Brain pericyte (primary cell): ENCODE measurements at places on chromosomes 2 and 18.

- DNase-seq, result no peak
Observed at GRCh38 chr2:200226451-200227426, 79.8 kb upstream of the SPATS2L start.

- DNase-seq, result no peak
Observed at GRCh38 chr2:219737270-219737691, 109.9 kb downstream of the SLC4A3 start.

DNA sequence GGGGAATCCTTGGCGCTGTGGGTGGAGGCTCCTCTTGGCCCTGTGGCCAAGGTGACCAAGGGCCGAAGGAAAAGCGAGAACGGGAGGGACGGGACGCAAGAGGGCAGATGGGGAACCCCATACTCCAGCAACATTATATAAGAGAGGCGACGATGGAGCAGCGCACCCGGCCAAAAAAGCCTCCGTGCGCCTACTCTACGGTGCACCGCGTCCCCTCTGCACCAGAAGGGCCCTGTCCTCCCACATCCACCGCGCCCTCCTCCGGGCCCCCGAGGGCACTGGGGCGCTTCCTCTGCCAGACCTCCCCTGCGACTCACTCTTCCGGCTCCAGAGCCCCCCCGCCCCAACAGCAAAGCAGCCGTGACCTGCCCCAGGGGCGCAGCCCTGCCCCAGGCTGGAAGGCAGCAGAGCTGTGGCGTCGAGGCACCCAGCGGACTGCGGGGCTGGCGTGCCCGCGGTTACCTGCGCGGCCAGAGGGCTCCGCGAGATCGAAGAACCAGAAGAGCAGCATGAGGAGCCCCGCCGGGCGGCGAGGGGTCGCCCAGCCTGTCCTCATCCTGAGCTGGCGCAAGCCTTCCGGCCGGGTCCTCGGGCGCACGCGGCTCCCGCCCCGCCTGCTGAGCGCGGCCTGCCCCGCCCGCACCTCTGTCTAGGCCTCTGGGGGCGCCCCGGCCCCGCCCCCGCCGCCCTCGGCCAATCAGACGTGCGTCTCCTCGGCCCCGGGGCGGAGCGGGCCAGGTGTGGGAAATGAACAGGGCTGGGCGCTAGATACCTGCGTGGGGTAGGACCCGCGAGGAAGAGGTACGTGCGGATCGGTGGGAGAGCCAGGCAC, 106.3 kb upstream of the CD302 start:
- no peak for DNase-seq

- DNase-seq, result no peak
Observed at GRCh38 chr2:69580486-69580885, 63.1 kb downstream of the AAK1 start.

DNA sequence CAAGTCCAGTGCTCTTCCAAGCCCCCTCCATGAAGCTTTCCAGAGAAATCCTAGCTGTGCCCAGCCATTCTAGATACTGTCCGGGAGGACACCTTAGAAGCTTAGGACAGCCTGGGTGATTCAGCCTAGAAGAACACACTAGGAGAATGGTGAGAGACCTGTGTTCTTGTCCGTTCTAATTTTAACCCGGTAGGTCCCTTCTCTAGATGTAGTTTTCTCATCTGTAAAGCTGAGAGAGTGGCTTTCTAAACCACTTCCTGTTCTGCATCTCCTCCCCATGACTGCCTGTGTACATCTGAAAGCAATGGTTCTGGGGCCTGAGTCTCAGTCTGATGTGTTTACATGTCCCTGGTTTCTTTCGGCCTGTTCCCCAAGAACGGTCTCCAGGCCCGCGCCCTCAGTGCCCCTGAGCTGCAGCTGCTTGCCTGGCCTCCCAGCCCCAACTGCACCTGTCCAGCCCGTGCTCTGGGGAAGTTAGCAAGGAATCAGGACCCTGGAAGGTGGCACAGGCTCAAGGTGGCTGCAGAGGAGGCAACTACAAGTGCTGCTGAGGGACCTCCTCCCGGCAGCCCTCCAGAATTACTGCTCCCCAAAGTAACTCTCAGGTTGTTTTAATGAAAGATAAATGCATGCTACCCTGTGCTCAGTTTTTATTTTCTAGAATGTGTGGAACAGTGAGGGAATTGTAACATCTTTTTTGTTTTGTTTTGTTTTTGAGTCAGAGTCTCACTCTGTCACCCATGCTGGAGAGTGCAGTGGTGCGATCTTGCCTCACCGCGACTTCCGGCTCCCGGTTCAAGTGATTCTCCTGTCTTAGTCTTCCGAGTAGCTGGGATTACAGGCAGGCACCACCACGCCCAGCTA, 105.9 kb downstream of the LBH start:
- DNase-seq, result no peak

DNA sequence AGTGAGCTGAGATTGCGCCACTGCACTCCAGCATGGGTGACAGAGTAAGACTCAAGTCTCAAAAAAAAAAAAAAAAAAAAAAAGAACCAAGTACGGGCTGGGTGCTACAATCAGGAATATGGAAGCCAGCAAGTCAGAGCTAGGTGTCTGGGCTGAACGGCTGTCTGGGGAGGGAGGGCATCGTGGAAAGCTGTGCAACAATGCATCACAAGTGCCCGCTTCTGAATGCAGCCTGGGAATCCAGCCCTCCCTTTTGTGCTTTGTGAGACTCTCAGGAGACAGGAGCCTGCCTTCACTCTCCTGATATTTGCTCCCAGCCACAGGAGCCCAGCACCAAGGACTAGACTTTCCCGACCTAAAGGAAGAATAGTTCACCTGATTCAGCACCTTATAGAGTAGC, 124.9 kb upstream of the SMAD2 start:
- no peak for DNase-seq
